ENCODE measurements at places on chromosomes 12 and 14.

DNA sequence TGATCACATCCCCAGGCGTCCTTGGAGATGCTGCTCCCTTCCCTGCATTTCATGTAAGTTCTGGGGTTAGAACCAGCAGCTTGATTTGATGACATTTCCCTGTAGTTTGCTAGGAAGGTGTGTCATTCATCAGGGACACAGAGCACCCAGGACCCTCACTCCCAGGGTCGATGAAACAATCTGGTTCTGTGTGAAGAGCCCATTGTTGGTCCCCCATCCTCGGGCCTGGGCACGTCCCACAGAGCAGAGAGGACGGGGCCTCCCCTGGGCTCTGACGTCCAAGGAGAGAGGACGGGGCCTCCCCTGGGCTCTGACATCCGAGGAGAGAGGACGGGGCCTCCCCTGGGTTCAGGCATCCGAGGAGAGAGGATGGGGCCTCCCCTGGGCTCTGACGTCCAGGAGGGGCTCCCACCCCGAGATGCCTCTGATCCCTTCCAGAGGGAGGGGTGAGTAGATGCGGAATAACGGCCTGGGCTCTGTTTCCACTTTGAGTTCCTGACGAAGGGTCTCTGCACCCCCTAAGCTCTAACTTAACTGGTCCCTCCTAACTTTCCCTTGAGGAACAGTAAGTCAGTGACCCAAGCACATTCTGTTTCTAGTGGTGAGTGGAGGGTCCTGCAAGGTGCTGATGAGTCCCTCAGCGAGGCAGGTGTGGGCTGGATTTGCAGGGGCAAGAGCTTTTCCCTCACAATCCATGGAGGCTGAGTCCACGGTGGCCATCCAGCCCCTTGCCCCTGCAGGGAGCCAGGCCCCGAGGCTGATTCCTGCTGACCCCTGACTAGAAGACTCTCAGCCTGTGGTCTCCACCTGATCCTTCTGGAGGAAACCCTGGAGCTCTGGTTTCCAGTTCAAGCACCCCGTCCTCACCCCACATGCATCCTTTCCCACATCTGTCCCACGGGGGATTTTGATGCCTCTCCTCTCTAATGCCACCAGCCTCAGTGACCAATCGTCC, 35.5 kb upstream of the SFSWAP start:
- DNase-seq: no peak

GRCh38 chr14:104450811-104451401, 128.7 kb upstream of the C14orf180 start:
- DNase-seq: no peak

- DNase-seq: no peak
Observed at GRCh38 chr12:6688543-6688998, 604 bp downstream of the ZNF384 start.

GRCh38 chr12:2113119-2113912, 60.5 kb downstream of the CACNA1C start:
- no peak for DNase-seq

DNA sequence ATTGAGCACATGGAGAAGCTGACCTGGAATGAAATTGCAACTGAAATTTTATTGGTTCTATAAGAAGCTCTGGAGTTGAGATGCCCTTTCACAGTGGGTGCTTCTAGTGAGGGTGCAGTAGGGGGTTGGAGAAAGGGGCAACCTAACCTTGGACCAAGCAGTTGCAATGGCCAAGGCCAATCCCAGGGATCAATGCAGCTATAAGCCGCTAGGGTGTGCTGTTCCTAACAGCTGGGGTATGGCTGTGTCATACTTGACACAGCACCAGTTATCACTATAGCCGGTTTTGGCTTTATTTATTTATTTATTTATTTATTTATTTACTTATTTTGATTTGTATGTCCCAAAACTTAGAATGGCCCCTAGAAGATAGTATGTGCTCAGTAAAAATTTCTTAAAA, 505.9 kb downstream of the FLRT2 start:
- peak; percentile 63 for DNase-seq

- DNase-seq: no peak
Observed at GRCh38 chr12:8907513-8907912, 6.8 kb upstream of the PHC1 start.

DNA sequence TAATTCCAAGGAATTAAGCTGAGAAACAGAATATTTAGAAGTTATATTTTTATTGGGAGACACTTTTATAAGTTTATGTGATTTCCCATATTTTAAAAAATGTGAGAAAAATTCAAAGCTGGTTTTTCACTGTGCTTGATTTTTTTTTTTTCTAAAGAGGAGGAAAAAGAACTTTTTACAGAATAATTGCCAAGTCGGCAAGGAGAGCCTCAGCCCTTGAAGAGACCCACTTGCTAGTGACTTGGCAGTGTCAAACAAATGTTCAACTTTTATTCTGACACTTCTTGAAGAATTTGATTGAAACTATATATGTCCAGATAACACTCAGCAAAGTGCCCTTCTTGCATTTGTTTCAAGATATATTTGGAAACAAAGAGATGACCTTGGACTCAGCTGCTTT, 52.3 kb upstream of the ATP2A2 start:
- no peak for DNase-seq

GRCh38 chr12:14910090-14910915, 24.6 kb upstream of the MGP start:
- DNase-seq: no peak

DNA sequence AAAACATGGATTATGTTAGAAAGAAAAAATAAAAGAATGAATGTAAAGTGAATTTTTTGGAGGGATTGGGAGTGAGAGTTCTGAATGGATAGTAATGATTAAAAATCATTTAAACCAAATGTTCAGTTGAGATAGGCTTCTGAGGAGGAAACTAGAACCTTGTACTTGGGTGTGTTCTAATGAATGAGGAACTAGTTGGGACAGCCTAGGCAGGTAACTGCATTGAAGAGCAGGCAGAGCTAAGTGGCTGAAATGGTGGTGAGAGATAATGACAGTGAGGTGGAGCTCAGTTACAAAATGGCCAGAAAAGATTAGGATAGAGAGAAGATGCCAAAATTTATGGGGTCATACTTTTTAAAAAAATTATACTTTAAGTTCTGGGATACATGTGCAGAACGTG, 132.9 kb downstream of the ATP23 start:
- no peak for DNase-seq

DNA sequence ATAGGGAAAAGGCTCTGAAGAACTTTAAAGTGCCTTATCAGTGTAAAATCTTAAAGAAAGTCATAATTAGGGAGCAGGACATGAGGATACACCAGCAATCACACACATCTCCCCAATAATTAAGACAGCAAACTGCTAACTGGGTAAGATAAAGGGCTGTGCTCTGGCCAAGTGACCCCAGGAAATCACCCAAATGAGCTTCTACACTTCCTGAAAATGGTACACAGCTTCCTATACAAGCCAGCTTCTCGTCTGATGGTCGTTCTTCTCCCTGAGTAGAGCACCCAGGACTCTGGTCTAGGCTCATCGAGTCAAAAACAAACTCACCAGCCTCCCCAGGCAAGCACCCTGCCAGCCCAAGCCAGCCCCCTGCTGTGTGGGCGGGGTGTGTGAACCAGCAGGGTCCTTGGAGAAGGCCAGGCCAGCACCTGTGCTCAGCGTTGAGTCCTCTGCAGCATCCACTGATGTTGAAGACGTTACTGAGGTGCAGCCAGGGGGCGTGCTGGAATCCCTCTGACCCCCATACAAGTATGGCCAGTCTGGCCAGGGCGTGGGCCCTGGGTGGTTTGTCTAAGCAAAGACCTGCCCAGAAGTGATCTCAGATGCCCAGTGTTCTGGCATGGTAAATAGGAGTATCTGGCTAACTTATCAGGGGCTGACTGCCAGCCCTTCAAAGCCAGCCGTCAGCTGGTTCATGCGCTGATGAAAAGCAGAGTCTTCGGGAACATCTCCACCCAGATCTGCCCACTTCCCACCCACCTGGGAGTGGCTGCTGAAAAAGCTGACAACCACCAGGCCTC, 41.4 kb downstream of the ACTN1 start:
- DNase-seq: no peak

DNA sequence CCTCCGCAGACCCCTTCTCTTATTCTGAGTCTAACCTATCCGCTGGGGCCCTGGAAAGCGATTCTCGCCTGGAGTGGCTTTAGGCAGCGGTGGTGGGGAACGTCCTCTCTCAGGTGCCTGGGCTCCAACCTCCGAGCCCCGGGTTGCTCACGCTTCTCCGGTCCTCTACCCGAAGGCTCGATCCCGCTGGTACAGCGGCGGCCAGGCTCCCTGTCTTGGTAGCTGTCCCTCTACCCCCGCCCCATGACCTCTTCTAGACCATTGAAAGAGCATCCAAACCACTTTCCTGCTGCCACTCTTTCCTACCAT, 505 bp upstream of the HEBP1 start:
- no peak for DNase-seq

GRCh38 chr12:120943482-120943881, 34.9 kb upstream of the HNF1A start:
- DNase-seq: no peak

DNA sequence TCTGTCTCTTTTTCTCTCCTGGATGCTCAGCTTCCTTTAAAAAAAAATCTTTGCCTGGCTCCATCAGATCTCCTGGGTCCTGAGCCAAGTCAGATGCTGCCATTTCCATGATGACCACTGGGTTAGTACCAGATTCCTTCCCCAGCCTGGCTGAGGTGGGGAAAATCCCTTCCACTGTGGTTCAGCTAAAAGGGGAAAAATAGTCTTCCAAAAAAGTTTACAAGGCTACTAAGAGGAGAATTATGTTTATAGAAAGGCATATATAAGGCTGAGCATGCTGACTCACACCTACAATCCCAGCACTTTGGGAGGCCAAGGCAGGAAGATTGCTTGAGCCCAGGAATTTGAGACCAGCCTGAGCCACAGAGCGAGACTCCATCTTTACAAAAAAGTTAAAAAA, 28.4 kb upstream of the GAS2L3 start:
- no peak for DNase-seq

- DNase-seq: no peak
Observed at GRCh38 chr14:52318826-52319645, 4.9 kb downstream of the PTGER2 start.

DNA sequence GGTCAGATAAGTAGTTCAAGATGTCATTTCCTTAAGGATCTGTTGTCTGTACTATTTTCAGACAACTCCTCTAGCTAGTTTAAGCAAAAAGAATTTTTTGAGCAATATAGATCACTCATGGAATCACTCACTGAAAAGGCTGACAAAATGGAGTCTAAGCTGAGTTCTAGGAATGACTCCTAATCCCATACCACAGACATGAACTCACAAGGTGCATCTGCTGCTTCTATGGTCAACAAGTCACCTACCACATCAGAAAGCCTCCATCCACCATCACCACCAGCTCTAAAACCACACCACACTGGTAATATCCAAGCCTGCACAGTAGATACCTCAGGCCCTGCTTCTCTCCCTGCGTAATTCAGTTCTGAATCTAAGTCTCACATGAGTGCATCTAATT, 33.0 kb downstream of the PWP1 start:
- no peak for DNase-seq

DNA sequence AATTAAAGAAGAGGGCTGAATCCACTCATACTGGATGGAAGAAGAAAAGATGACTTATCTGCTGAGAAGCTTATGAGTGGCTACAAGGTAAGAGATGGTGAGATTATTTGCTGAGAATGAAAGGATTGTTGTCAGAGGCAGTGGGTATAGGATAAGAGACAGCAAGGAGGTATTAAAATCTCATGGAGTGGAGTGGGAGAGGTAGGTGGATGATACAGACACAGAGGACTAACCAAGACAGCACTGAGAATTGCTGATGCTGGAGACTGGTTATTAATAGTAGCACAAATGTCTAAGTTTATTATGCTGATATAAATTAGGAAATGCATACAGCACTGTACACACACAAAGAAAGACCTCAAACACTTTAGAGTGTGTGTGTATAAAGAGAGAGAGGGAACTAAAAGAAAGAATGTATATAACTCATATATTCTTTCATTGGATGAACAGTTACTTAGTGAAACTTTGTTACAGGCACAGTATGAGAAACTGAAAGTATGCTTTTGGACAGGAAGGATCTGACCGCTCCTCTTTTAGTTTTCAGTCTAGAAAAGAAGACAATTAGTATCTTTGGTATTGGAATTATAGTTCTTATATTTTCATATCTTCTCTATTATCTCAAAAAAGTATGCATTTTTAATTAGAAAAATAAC, 543.1 kb downstream of the LRFN5 start:
- DNase-seq: no peak

DNA sequence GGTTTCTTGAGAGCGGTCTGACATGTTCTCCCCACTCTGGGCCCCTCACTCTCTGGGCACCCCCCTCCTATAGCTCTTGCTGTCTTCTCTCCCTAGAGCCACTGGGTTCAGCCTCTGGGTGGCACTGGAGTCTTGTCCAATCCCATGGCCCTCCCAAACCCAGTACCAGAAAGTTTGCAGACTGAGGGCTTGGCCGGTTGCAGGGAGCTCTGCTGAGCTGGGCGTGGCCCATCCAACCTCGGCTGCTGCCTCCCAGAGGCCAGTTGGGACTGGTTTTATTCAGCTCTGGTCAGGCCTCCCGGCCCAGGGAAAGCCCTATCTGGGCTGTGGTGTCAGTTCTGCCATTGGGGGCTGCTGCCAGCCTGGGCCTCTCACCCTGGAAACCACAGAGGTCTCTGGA, 37.9 kb downstream of the ISCA2 start:
- no peak for DNase-seq

- DNase-seq: no peak
Observed at GRCh38 chr14:94394581-94395207, 6.3 kb upstream of the SERPINA1 start.

- no peak for DNase-seq
Observed at GRCh38 chr12:98814254-98814653, 169.2 kb downstream of the APAF1 start.

- DNase-seq: peak; percentile 41
Observed at GRCh38 chr12:26119391-26119989, 5.3 kb downstream of the BHLHE41 start.

DNA sequence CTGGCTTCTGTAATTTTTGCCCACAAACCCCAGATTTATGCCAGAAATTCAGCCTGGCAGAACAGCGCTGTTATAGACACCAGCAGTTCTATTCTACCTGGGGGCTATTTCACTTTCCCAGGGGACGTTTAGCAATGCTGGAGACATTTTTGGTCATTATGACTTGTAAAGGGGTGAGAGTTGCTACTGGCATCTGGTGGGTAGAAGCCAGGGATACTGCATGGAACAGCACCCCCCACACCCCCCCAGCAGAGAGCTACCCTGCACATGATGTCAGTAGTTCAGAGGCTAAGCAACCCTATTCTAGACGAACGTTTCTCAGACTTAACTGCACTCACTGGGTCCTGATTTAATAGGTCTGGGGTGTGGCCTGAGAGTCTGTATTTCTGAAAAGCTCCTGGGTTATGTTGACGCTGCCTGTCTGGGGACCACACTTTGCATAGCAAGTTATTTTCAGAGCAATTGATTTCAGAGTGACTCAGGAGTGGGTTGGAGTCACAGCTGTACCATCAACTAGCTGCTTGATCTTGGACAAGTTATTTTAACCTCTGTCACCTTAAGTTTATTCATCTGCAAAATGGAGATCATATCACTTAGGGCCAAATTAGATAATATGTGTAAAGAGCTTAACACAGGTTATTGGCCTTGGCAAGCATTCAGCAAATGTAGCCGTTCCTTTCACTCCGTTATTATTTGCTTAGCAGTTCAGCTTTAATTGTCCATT, 48.5 kb downstream of the CHST11 start:
- no peak for DNase-seq
